Stimulated activated CD4-positive, alpha-beta T cell treated with anti-CD3 and anti-CD28 coated beads, TNF-alpha, amount 100 ng/mL, for 1 hour (primary cell): ENCODE measurements at places on chromosomes 16 and 17.

- no peak for DNase-seq
Measured at GRCh38 chr17:9389111-9389527, 186.5 kb downstream of the STX8 start.

DNA sequence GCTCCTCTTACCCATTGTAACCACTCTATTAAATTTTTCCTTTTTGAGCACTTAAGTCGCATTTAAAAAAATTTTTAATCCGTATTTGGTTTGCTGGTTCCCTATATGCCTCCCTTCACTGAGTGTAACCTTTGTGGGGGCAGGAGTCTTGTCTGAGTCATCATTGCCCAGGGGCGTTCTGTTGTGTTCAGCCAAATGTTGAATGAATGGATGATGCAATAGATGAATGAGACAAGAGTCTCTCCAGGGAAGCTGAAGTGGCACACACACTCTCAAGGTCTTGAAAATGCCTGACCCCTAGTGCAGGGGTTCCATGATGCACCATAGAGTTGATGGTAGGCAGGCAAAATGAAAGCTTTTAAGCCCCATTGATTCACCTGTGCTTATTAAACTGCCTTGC, 123.0 kb upstream of the RBFOX1 start:
- no peak for DNase-seq

GRCh38 chr17:76909971-76910760, 42.0 kb downstream of the MGAT5B start:
- no peak for DNase-seq

DNA sequence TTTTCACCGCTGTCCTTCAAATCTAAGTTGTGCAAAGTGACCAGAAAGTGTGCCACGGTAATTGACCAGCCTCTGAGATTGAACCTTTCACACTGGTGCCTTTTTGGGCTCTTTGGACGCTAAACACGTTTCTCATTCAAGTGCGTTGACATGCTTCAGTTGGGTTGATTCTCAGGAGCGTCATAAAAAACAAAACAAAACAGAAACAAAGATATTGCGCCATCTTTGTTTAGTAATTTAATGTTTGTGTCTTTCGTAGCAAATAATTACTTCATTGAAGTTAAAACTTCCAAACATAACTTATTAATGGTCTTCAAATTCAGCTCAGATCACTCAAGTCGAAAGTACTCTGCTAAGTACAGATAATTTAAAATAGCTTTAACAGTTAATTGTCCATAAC, 80.2 kb downstream of the OR1D5 start:
- DNase-seq, result no peak

- DNase-seq, result peak; percentile 85
Measured at GRCh38 chr16:70380919-70381603, 34.4 kb downstream of the DDX19A start.

GRCh38 chr16:26569793-26570192, 496.9 kb upstream of the C16orf82 start:
- no peak for DNase-seq

- no peak for DNase-seq
Measured at GRCh38 chr17:19799796-19800195, 51.7 kb upstream of the ALDH3A1 start.

GRCh38 chr16:86327321-86327720, 183.0 kb upstream of the FOXF1 start:
- DNase-seq, result no peak

- DNase-seq, result no peak
Measured at GRCh38 chr17:56322991-56323390, 169.7 kb downstream of the ANKFN1 start.

GRCh38 chr17:35708149-35708548, 23.3 kb upstream of the RASL10B start:
- DNase-seq, result no peak

- no peak for DNase-seq
Measured at GRCh38 chr17:73324160-73324475, 12.3 kb upstream of the CDC42EP4 start.

DNA sequence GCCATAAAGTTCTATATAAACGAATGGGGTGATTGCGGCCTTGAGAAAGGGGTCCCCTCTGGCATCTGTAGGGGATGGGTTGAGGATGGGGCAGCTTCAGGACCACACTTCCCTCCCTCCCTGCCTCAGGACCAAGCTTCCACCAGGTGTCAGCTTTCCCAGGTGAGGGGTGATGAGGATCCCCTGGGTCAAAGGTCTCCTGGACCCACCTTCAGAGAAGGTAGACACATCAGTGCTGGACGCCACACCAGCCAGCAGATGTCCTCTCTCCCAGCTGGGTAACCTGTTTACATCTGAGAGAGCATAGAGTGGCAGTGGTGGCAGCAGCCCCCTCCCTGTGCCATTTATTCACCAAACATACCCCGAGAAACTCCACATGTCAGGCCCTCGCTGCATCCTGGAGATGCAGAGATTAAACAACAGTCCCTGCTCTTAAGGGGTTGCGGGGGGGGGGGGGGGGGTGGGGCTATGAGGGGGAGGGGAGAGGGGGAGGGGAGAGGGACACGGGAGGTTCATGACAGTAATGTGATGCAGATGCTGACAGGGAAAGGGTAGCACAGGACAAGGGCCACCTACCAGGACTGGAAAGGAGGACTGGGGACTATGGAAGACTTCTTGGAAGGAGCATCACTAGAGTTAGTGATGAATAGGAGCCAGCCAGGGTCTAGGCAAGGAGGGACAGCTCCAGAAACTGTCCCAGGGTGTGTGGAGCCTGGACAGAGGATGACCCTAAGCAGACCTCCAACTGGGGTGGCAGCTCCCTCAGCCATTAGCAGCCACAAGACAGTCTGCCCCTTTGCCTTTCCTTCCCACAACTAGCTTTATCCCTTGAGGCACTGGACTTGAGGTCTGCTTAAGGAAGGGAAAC, 5.0 kb downstream of the PROCA1 start:
- no peak for DNase-seq

- no peak for DNase-seq
Measured at GRCh38 chr17:13563866-13564265, 37.9 kb downstream of the HS3ST3A1 start.

DNA sequence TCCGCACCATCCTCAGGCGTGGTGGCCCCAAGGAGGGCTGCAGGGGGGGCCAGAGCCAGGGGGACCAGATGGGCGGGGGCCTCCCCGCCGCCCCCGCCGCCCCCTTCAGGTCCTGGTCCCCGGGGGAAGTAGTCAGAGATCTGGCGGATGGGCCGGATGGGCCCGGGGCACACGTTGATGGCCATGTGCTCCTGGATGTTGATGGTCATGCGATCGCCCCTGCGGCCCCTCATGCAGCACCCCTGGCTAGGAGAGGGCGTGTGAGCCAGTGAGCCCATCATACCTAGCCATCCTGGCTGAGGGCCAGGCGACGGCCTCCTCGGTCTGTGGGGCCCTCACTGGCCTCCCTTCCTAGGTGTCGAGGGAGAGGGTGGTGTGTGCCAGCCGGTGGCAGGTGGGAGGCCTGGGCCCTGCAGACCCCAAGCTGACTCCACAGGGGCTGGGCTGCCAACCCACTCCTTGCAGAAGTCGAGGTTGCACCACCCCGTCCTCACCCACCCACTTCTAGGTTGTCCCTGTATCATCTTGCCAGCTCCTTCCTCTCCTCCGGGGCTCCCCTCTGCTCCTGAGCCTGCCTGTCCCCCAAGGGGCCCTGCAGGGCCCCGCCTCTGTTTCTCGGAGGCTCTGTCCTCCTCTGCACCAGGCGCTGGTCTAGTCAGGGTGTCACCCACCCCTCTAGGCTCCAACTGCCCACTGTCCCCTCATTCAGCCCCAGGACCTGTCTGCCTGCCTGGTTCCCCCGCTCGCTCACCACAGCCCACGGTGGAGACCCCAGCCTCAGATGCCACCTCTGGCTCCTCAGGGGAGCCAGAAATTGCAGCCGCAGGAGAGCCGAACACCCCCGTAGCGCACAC, 610 bp downstream of the DOC2A start:
- DNase-seq, result no peak

- no peak for DNase-seq
Measured at GRCh38 chr16:31050280-31051030, 17.1 kb downstream of the STX4 start.

DNA sequence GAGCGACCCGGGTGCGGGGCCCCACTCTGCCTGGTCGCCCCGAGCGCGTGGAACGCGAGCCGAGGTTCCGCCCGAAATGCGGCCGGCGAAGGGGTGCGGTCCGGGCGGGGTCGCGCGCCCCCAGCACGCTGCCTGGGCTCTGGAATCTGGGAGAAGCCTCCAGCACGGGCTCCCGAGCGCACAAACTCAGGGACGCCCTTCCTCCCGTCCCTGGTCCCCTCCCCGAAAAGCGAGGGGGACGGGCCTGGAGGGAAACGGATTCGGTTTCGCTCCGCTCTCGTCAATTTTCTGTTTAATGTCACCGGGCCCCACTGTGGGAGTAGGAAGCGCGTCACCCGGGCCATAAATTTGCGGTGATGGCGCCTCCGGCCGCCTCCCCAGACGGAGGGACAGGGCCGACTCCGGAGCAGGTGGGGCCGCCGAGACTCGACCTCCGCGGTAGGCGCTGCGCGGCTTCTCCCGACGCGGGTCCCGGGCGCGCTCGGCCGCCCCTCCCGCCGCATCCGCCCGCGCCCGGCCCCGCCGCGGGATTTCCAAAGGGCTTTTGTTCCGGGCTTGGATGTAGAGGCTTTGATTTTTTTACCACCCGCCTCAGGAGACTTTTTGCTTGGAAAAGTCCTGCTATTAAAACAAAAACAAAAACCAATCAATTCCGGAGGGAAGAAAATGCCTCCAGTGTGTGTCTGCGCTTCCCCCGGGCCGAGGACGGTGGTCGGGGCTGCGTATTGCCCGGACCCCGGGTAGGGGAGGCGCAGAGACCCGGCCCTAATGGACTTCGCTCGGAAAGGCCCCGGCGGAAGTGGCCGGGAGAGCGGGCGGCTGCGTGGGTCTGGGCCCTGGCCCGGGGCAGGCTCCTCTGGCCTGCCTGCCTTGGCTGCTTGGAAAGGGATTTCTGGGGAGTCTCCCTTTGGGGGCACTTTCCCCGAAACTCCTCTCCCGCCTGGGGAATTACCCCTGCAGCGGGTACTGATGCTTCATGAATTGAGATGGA, 7.9 kb upstream of the BAHCC1 start:
- no peak for DNase-seq

DNA sequence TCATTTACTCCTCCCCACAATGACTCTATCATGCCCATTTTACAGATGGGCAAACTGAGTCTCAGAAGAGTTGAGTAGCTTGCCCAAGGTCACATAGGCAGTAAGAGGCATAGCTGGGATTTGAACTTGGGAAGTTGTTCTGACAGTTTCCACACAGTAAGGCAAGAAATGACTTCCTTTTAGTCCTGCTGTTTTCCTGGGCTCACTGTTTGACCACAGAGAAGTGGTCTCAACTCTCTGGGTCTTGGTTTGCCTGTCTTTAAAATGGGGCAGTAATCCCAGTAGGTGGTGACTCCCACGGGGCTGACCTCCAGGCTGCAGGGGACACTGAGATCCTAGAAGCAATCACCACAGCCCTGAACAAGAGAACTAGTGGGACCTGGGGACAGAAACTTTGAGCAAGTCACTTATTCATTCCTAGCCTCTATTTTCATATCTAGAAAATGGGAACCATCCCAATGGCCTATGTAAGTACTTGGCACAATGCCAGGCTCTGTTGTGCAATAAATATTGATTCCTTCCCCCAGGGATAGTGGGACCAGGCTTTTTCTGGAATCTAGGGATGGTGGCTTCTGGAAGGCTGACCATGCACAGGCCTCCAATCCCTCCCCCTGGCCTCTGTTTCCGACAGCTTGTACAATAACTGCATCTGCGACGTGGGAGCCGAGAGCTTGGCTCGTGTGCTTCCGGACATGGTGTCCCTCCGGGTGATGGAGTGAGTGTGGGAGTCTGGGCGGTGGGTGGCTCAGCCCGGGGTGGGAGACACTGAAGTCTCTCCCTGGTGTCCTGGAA, 20.5 kb downstream of the DEXI start:
- DNase-seq, result no peak

GRCh38 chr17:48003417-48004151, 32.7 kb downstream of the CDK5RAP3 start:
- DNase-seq, result no peak

- no peak for DNase-seq
Measured at GRCh38 chr17:17752821-17753321, 71.6 kb downstream of the RAI1 start.

DNA sequence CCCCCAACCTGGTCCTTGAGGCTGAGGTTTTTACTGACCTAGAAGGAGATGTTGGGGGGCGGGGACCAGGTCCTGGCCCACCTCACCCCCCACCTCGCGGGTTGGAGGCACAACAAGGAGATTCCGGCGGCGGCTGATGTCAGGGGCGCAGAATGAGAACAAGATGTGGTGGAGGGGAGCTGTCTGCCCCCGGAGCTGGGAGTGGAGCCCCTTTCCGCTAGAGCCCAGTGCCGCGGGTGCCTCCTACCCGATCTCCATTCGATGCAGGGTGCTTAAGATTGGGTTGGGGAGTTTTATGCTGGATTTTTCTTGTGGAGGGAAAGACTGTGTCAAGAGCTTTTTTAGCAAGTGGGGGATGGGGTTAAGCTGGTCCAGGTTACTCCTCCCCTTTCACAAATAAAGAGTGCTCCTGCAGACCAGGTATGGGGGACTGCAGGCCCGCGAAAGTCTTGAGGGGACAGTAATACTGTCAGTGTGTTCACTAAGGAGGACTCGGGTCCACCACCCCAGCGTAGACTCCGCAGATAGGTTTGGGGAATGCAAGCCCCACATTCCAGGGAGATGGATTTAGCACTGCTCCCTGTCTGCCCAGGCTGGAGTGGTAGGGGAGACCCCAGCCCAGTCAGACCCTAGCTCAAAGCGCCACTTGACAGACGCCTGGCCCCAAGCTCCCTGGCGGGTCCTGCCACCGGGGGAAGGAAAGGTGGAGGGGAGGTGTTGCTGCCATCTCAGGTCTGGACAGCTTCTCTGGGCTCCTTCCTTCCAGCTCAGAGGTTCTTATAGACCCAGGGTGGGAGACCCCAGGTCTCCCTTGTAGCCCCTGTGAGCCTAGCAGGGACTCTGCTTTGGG, 2.0 kb downstream of the CACNA1G start:
- DNase-seq, result no peak

DNA sequence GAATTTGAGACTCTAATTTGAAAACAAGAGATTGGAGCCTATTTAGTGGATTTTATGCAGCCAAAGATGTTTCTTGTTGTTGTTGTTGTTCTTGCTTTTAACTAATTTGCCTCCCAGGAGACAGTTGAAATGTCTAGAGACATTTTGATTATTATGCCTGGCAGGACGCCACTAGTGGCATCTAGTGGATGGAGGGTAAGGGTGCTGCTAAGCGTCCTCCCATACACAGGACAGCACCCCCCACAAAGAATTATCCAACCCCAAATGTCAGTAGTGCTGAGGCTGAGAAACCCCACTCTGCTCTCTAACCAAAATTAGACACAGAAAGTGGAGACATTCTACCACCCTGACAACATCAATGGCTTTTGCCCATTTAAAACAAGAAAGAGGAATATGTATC, 15.4 kb upstream of the HSBP1 start:
- DNase-seq, result no peak
